ENCODE measurements at places on chromosomes 1 and 21. TPM values are rescaled to one million over a fixed set of nuclear protein-coding genes. Genes with fewer than 3 reads are reported as not detected.

GRCh38 chr1:38029685-38030511 is 16.7 kb downstream of the POU3F1 start:
- DNase-seq: peak; percentile 62

GRCh38 chr1:245788269-245788668 is 633.5 kb downstream of the KIF26B start:
- peak; percentile 98 for DNase-seq

GRCh38 chr1:241842565-241842964 is 5.4 kb upstream of the EXO1 start:
- peak; percentile 81 for DNase-seq

Gene BEND5
- 1.2 TPM for polyA plus RNA-seq

Gene FABP3
- polyA plus RNA-seq: 6.6 TPM

Gene NBPF11
- polyA plus RNA-seq: 6.5 TPM

DNA sequence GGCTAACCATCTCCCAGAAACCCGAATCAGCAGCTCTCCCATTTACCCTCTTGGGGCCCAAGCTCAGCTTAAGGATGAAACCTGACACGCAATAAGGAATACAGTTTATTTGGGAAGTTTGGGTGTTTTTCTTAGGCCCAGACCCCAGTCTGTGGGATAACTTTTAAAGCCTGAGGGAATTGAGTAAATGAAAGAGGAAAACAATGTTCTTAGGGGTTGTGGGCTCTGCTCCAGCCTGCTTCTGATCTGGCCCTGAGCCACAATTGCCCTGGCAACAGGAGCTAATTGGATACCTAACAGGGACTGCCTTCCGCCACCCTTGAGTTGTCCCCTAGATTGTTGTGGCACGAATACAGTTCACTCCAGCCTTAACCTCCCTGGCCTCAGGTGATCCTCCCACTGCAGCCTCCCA is 20.1 kb downstream of the DYRK3 start:
- no peak for DNase-seq

GRCh38 chr1:101914473-101915242 is 82.1 kb downstream of the OLFM3 start:
- no peak for DNase-seq

Gene VWA5B1
- not detected for polyA plus RNA-seq

- DNase-seq: no peak
Measured at GRCh38 chr1:183024317-183025009, 1.2 kb downstream of the LAMC1 start.

Gene OR2T2
- not detected for polyA plus RNA-seq

DNA sequence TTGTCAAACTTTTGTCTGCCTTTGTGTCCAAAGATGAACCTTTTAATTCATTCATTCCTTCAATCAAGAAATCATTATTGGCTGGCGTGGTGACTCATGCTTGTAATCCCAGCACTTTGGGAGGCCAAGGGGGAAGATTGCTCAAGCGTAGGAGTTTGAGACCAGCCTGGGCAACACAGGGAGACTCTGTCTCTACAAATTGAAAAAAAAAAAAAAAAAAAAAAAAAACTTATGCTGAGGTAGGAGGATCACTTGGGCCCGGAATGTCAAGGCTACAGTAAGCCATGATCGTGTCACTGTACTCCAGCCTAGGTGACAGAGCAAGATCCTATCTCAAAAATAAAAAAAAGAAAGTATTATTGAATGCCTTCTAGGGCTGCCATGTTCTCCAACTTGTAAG is 51.3 kb upstream of the CXADR start:
- DNase-seq: peak; percentile 43

Gene KPNA6
- polyA plus RNA-seq: 27.0 TPM

- no peak for DNase-seq
Measured at GRCh38 chr1:43991200-43991475, 261 bp upstream of the CCDC24 start.

Gene WNT3A
- polyA plus RNA-seq: not detected

DNA sequence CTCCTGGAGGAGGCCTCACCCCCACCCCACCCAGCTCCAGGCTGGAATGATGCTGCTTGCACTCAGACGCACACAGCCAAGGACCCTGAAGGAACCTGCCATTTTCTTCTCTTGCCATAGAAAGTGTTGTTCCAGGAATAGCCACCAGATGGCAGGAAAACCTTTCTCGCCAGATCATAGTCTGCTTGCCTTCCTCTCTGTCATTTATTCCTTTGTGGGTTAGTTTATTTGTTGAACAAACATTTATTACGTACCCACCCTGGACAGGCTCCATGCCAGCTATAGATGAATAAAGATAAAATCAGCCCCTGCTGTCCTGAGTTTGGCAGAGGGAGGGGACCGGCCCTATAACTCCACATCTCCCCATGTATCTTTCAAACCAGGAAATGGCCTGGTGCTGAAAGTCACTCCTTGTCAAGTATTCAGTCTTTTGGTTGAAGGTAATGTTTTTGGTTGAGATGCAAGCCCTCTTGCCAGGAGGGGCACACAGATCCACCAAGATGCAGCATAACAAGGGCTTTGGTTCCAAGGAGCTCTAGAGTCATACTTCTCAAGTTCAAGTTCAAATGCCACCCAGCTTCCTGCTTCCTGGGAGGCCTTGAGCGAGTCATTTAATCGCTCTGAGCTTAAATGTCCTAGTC is 7.0 kb upstream of the KCNC4 start:
- peak; percentile 66 for DNase-seq

Gene ATP6V0B
- polyA plus RNA-seq: 169 TPM

DNA sequence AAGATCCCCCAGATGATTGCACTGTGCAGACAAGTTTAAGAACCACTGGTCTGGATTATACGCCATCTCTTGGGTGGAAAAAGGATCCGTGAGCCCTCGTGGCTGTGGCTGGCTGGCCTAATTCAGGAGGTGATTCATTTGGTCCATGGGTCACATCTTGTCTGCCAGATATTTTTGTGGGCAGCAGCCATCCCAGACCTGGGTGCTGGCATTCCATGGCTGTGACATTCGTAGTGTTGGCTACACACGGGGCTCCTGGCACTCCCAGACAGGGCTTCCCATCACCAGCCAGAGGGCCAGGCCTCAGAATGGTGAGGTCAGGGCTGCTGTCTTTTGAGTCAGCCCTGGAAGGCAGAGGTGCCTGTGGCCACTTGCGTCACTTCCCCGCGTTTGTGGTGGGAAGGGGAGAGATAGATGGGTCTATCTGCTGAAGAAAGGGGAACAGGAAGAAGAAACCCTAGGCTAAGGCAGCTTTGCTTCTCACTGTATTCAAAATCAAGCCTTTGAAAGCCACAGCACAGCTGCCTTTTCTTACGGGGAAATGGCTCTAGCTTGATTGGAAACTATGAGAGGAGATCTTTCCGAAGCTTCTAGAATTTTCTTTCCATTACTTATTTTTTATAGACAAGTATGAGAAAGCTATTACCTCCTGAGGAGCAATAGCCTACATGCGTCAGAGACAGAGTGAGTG is 32.4 kb downstream of the EIF2D start:
- peak; percentile 22 for DNase-seq

DNA sequence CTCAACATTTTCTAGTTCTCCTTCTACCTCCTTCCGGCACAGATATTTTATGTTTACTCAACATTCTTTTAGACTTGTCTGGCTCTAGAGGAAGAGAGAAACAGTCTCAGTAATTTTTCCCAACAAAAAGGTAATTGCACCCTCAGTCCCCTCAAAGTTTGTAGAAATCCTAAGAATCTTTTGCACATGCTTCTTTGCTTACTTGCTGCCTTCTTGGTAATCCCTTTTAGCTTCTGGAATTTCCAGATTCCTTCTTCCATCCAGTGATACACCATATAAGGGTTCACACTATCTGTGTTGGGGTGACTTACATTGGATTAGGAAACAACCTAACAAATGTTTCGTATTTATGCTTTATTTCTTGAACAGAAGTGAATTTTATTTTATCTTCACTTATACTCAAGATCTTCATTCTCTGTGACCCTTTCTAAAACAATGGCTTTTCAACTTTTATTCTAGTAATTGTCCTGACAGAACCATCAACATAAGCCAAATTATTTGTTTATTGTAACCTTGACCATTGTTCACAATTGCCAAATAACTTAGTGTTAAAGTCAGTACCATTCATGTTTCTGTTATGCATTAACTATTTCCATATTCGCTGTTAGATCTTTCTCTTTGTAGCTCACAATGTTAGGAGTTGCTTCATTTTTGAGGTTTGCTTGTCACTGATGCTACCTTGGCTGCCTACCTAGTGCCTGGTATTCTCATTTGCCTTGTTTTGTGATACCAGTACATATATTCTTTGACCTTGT is 238.1 kb downstream of the HMCN1 start:
- peak; percentile 41 for DNase-seq

Gene CHI3L1
- 0.17 TPM for polyA plus RNA-seq

Gene ORC1
- polyA plus RNA-seq: 6.3 TPM

Gene RUNX3
- polyA plus RNA-seq: 0.07 TPM

Gene LCE7A
- polyA plus RNA-seq: not detected

DNA sequence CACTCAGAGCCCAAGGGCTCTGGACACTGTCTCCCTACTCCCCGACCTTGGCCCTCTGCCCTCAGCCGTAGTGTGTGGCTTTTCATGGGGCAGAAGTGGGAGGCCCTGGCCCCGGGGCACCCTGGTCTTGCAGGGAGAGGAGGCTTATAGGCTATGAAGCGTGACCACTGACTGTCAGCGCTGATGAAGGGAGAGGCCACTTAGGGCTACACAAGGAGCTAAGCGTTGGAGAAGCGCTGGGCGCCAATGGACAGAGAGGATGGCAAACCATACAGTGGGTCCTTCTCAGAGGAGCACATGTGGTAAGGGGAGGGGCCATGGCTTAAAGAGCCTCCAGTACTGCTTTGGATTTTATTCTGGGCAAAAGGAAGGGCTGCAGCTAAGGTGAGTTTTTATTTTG is 7.9 kb downstream of the CRABP2 start:
- no peak for DNase-seq

DNA sequence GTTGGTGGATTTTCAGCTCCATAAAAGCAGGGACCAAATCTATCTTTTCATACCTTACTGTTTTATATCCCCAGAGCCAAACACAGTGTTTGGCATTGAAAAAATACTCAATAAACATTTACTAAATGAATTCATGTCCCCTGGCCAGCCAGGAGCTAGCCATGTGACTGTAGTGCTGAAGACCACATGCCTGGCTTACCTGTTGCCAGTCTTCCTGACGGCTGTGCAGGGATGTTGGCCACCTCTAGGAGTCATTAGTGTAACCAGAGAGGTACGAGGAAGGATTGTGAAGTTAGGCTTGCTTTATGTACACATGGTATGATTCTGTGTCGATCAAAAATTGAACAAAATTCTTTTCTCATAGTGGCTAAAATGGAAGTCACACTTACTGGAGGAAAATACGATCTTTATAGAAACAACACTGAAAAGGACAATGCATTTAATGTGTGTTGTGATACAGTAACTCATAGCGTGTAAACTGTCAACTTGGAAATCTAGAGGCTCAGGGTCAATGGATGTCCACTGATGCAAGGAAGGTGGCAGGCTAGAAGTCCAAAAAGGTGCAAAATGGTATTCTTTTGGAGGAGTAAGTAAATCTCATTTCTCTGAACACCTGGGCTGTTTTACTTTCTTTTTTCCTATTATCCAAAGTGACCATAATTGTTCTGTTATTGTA is 60.9 kb downstream of the FGGY start:
- no peak for DNase-seq

Gene MFN2
- polyA plus RNA-seq: 51.6 TPM

DNA sequence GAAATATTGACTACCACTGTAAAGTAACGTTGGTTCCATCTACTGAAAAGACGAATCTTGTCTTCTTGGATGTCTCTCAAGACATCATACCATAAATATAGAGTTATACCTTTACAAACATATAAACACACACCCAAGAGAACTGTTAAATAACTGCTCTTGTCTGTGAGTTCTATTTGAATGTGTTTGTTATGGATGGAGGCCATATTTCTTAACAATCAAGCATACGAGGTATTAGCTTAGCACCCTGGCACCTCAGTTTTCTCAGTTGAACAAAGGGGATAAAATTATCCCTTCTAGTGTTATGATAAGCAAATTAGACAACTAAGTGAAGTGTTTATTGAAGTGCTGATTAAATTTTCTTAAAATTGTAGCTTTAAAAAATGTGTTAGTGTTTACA is 336.6 kb upstream of the ZRANB2 start:
- DNase-seq: no peak

Measured in IMR-90 (cell line).